Hippocampal formation (tissue), 2 donors: ENCODE measurements at places on chromosomes 4 and X.

GRCh38 chr4:152831416-152831815 is 51.7 kb downstream of the ARFIP1 start:
- DNase-seq = no peak

- no peak for DNase-seq
These were observed 69.2 kb downstream of the ZNF732 start for GRCh38 chr4:236028-236427.

DNA sequence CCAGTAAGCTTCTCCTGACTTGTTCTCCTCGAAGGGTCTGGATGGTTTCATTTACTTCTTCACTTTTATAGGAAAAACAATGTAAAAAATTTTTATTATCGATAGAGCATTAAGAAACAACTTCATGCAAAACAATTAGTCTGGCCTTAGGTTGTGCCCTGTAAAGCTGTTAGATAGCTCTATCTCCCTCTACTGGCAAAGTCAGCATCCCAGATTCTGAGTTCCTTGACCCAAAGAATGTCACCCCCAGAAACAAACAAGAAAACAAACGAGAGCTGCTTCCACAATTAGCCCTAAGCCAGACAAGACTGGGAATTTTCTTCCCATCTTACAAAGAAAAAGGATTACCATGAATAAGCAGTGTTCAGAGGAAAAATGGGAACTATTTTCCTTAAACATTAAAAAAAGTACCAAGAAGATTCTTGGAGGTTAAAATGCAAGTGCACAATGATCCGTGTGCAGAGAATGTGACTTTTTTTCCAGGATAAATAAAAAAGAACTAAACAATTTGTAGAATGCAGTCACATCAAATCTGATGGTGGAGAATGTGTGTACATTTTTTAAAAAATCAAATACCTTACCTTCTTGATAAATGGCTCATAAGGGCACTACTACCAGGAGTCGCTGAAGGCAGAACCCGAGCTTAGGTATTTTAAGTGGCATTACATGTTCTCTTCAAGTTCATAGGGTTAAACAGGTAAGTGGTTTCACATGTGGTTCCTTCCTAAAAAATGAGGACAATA is 293.2 kb downstream of the FBXO8 start:
- no peak for DNase-seq

DNA sequence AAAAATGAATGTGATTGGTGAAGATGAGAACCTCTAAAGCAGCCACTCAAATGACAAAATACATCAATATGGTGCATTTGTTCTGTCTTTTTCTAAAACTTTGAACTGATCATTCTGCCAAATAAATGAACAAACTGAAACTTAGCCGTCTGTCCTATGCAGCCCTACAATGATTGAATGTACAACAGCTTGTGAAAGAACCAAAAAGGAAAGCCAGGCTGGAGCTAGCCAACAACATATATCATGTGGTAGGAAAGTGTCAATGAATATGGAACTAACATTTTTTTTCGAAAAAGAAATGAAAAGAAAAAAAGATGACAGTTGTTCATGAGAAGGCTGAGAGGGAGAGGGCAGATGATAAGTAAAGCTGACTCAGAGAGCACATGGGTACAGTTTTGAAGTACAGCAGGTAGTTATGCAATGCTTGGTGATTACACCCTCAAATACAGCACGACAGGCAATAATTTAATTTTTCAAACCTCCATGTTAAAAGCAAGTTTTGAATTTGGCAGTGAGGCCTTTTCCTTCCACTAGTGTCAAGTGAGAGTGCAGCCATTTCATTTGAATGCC is 21.2 kb upstream of the SLC7A11 start:
- DNase-seq = no peak

DNA sequence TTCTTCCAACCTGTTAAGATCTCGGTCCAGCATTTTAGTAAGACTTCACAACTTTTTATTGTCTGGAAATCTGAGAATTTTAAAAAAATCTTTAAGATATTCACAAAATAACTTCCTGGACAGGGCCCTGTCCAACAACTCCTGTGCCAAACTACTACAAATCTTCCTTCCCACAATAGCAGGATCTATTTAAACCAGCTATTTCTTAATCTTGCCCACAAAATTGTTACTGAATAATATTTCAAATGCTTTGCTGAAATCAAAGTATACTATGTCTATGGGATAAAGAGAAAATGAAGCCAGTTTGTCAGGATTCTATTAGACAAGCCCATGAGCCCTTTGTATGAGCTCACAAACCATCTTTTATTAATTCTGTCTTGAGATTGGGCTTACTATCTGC is 104.1 kb upstream of the DDIT4L start:
- DNase-seq = no peak

DNA sequence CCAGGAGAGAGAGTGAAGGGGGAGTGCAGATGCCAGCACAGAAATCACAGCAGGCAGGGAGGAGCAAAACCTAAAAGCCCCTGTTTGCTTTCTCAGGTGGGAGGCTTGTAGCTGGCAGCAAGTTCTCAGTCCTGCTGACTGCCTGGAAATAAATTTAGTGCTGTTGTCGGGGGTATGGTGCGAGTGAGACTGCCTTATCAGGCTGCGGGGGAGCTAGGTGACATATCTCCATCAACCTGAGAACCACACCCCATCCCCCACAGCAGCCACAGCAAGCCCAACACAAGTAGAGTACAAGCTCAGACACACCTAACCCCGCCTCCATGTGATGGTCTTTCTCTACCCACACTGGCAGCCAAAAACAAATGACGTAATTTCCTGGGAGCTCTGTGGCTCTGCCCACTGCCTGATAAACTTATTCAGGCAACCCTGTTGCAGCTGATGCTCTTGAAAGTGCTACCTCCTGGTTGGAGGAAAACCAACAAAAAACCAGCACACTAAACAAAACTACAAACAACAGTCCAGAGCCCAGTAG is 953.4 kb upstream of the NDST4 start:
- no peak for DNase-seq

GRCh38 chr4:71867598-71867997 is 83.7 kb upstream of the GC start:
- DNase-seq = no peak

DNA sequence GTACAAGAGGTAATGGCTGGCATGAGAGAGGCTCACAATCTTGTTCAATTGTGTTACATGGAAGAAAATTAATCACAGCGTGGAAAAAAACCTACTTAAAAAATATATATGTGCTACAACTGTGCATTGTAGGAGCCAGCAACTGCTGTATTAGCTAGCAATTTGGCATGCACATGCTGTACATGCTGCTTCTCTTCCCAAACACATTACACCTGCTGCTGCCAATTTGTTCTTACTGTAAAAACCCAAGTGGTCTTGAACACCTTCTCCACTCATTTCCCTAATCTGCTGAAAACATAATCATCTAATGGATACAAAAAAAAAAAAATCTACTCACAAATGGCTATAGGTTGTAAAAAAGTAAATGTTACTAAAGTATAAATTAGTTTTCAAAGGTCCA is 264.2 kb downstream of the INPP4B start:
- no peak for DNase-seq

- no peak for DNase-seq
These were observed 1160.9 kb upstream of the PCDH7 start for GRCh38 chr4:29559286-29559685.

- no peak for DNase-seq
These were observed 136.7 kb upstream of the C1QTNF7 start for GRCh38 chr4:15291122-15291521.

- DNase-seq = no peak
These were observed 127.2 kb downstream of the FBXW7 start for GRCh38 chr4:152408514-152409327.

DNA sequence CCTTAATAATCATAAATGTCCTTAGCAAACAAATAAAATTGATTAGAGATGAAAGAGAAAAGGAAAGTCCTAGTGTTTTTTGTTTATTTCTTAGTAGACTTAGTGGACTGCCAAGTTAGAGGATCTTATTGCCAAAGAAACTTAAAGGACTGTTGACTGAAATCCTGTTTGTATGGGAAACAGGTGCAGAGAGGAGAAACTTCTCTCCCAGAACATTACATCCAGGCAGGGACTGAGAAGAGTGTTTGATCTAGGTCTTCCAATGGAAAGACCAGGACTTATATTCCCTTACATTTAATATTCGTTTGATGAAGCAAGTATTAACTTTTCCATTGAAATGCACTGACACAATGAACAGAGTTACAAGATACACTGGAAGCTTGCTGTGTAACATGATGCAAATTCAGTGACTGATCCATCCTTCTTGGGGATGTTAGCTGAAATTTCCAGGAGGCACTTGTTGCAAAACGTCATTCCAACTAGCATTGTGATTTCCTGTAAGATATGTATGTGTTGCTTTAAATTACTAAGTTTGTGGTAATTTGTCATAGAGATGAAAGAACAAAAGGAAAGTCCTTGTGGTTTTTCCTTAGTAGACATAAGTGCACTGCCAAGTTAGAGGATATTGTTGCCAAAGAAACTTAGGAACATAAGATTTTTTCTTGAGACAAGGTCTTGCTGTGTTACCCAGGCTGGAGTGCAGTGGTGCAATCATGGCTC is 505.6 kb downstream of the STIM2 start:
- DNase-seq = no peak

GRCh38 chrX:29926056-29926455 is 289.3 kb upstream of the MAGEB2 start:
- DNase-seq = no peak
